LHCN-M2 (cell line): ENCODE measurements at places on chromosomes 12 and 14.

DNA sequence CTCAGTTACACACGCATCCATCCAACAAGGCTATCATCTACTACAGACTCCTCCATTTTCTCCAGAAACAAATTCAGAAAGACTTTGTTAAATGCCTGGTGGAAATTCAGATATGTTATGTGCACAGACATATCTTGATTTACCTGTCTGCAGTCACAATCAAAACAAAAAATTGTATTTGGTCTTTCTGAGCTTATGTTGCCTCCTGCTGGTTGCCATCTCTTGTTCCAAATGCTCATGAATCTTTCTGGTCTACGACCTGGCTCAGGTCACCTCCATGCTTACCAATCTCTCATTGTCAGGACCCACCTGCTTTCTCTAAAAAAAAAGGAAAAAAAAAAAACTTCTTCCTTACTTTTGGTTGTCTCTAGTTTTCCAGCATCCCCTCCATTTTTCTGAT lies 169.2 kb upstream of the PLXNC1 start:
- DNase-seq: peak; percentile 33

GRCh38 chr12:5154091-5154490 lies 110.4 kb downstream of the KCNA5 start:
- DNase-seq: no peak

DNA sequence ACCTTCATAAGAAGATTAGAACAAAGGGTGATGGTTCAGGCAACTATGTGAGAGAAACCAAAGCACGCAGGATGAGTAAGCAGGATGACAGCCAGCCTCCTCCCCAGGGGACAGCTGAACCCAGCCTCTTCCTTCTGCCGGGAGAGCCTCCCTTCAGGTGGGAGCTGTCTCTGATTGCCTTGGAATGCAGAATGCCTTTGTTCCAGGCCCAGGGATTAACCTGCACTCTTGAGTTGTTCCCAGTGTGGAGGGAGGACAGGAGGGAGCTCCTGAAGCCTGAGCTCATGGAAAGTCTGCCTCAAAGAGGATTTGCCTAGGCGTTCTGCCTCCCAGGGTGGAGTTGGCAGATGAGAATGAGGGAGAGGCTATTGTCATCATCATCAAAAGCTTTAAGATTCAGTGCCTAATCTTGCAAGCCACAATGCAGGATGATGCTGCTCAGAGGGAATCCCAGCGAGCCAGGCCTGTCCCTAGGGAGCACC lies 3.6 kb upstream of the KRT6A start:
- DNase-seq: peak; percentile 92

DNA sequence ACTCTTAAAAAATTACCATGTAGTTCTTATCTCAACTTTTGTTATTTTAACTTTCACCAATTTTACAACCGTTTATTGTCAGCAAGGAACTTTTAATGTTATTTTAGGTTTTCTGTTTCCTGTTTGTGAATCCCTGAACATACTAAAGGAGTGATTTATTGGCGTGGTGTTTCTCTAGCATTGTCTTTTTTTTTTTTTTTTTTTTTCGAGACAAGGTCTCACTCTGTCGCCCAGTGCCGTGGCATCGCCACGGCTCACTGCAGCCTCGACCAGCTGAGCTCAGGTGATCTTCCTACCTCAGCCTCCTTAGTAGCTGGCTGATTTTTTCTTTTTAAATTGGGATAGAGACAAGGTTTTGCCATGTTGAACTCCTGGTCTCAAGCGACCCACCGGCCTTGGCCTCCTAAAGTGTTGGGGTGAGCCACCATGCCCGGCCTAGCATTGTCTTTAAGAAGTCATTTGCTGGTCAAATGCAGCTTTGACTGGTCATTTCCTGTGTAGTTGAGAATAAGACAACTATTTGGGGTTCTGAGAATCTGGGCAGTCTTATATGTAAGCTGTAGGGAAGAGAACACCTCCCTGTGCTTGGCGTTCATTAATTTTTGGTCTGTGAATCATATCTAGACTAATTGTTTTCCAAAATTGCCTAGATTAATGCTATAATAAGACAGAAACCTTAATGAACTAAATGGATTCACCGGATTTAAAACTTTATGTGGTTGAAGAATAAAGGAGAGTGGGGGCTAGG lies 2.1 kb downstream of the WASHC4 start:
- DNase-seq: peak; percentile 43

DNA sequence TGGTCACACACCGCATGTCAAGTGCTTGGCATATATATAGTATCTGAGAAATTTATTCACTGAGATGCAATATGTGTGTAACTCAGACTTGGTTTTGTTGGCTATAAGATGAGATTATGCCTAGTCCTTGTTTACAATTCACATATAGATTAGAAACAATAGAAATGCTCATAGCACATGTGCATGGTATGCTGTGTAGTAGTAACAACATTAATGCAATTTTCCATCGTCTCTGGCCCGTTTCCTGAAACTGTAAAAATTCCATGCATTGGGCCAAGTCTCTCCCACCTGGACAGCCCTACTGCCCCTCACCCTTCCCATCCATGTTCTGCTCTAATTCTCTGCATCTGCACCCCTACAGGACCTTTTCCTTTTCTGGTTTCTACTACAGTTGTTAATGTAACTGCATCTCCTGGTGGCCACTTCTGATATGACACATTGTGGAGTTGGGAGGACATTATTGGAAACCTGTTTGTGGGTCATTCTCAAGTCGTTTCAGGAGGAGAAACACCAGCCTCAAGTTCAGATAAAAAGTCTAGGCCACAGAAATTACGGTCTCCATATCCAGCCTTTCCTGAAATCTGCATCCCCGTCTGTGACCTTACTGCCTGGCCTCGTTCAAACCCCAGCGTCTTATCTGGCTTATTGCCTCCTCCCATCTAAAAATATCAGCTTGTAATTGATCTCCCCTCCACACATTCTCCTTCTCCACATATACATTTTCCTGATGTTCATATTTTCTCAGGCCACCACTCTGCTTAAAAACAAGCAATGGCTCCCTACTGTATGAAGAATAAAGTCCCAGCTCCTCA lies 37.5 kb downstream of the EMP1 start:
- DNase-seq: peak; percentile 69

GRCh38 chr14:68094158-68094557 lies 274.6 kb downstream of the RAD51B start:
- DNase-seq: peak; percentile 75

- peak; percentile 37 for DNase-seq
These were observed 31.7 kb downstream of the ANO4 start for GRCh38 chr12:100826323-100826722.

GRCh38 chr12:20188930-20189653 lies 179.2 kb upstream of the PDE3A start:
- DNase-seq: peak; percentile 2

- DNase-seq: no peak
These were observed 175.1 kb upstream of the CCDC196 start for GRCh38 chr14:66311058-66311457.

DNA sequence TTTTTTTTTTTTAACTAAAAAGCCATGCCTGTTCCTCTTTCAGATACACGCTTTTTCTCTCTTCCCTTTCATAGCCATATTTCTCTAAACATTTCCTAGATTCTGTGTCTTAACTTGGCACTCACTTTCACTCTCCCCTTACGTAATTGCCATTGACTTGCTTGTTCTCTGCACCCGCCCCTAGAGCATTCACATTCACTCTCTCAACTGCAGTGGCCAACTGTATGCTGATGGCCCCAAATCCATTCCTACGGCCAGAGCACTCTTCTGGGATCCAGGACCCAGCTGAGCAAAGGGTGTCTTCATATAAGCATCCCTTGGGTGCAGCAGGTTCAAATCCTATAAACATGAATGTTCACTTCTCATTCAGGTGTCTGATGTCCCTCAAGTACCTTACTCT lies 59.5 kb downstream of the CKB start:
- no peak for DNase-seq

GRCh38 chr12:49366096-49366651 lies 1.1 kb upstream of the SPATS2 start:
- DNase-seq: no peak

GRCh38 chr12:1929985-1930802 lies 11.7 kb upstream of the CACNA2D4 start:
- DNase-seq: no peak

DNA sequence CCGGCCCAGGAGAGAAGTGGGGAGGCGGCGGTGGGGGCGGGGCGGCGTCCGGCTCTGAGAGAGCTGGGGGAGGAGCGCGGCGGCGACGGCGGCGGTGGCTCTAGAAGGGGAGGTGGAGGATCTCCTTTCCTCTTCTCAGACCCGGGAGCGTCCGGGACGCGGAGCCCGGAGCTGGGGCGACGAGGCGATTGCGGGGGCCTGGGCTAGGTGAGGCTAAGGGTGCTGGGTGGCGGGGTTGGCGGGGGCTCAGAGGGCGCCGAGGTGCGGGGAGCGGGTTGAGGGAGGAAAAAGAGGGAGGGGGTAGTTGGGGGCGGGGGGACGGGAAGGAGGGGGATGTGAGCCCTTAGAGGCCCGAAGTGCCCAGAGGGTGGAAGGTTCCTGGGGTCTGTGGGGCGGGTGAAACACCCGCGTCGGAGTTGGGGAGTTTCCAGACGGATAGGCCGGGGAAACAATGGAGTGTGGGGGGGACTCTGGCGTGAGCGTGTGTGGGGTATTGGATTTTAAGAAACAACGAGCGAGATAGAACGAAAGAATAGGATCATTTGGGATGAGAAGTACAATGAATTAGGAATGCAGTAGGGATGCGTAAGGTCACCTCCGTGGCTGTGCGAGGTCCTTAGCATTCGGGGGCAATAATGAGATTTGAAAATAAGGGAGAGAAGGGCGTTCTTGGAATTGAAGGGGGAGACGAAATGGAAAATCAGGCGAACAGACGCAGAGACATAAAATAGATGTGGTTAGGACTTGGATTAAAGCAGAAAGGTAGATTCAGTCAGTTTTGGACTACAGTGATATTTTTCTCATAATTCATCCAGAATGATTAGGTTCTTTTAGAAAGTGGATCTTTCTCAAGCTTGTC lies at the start of gene SPATS2:
TSS of gene SPATS2 (plus strand) at position 82 of the 859 bp plus-strand sequence. CDS start 93,551 bp downstream, outside the sequence.
- DNase-seq: no peak

DNA sequence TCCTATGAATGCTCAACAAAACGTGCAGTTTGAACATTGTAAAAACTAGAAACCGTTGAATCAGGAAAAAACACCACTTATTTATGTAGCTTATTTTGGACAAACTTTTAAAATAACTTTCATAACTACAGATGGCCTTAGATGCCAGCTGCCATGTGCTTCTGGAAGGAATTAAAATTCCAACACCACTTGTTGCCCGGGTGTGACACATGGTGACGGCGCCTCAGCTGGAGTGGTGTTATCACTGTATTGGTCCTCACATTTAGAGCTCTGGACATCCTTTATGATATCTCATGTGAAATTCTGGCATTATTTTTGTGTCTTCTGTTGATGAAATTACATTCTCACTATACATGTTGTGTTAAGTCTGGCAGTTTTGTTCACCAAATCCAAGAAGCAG lies 211.0 kb downstream of the IPO8 start:
- DNase-seq: peak; percentile 10

DNA sequence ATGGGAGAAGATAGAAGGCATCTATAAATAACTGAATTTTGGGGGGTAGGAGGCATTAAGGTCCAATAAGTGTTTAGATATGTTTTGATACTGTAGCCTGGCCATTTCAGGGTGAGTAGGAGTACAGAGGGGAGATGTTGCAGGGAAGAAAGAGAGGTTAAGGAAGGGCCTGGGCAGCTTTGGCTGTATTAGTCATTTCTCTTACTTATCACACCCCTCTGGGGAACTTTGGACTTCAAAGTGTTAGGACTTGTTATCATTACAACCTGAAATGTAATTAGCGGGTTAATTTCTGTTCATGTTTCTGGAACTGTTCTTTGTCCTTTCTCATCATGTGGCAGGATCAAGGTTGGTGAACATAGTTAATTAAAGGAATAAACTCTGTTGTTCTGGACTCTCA lies 40.3 kb downstream of the SUSD6 start:
- no peak for DNase-seq

DNA sequence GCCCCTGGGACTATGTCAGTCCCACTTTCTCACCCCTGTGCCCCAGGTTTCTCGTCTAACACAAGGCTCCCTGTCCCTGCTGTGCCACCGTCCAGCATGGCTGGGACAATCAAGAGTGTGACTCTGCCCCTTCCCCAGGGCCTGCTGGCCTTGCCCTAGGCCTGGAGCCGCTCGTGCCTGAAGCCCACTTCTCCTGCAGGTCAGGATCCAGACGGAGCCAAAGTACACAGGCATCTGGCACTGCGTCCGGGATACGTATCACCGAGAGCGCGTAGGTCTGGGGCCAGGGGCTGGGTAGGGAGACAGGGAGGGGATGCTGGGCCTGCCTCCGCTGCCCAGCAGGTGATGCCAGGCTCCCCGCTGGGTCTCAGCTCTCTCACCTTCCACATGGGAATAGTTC lies 2.8 kb downstream of the SLC25A47 start:
- DNase-seq: no peak

DNA sequence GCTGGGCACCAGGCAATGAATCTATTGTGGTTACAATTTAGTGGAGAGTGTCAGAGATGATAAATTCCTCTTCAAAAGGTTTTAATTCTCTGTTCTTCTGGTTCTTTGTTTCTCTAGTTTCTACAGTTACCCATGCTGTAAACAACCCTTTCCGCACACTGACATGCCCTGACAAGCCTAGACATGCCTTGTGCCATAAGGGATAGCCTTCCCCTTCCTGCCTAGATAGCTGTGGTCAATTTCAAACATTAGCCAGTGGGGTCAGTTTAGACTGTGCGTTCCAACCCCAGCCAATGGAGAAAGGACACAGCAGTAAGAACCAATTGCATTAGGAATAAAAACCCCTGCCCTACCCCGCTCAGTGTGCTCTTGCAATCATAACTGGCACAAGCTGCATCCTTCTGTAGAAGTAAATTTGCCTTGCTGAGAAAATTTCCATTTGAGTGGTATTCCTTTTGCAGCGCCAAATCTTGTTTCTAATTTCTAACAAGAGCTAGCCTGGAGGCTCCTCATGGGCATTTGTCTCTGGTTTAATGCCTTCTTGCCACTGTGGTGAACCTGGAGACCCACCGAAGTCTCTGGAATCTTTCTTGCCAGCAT lies 6.4 kb downstream of the EDDM3A start:
- peak; percentile 9 for DNase-seq

- no peak for DNase-seq
These were observed 48.3 kb downstream of the SEL1L start for GRCh38 chr14:81485372-81485771.

DNA sequence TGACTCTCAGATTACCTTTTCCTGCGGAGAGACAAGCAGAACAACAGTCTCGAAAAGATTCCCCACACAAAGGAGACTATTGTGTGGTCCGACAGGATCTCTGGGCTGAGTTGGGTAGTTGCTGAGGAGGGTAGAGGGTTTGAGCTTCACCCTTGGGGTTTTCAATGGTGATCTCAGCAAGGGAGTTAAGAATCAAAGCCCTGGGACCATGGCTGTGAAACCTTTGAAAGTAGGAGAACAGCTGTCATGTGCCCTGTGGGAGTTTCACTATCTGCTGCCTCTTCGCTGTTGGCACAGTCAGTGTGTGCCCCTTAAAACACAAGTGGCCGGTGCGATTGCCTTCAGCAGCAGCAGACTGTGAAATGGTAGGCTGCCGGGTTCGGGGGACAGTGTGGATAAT lies 14.2 kb upstream of the PLEK2 start:
- DNase-seq: peak; percentile 20
